Stimulated activated CD4-positive, alpha-beta T cell treated with anti-CD3 and anti-CD28 coated beads, Interleukin-4, amount 100 ng/mL, for 24 hours (primary cell): ENCODE measurements at places on chromosomes 4 and X.

DNA sequence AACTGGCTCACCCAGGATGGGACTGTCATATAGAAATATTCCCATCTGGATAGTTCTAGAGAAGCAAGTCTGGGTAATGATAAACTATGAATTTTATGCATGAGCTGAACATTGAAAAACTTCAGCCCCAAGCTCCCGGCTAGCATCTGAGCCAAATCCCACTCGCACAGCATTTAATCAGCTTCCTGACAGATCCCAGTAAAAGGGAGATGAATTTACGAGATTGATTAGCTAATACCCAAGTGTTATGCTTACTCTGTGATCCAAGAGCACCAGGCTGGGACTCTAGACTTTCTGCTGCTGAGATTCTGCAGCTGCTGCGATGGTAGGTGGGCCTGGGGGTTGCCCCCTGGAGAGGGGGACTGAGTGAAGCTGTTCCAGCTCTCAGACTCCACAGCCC lies 28.0 kb downstream of the FRMPD3 start:
- no peak for DNase-seq

- no peak for DNase-seq
These were observed 4.1 kb upstream of the NDNF start for GRCh38 chr4:121076416-121076815.

DNA sequence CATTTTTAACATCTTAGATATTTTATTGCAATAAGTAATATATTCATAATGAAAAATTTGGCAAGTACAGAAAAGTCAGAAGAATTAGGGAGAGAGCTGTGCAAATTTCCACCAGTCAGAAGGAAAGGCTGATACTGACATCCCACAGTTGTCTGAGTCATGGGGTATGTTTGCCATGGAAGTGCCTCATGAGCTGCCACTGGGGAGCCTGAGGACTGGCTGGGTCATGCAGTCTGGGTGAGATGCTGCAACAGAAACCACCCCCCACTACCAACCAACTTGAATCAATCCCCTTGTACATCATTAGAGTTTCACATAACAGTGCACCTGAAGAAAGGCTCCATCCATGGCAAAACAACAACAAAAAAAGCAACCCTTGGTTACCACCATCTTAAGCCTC lies 45.2 kb upstream of the ENPP6 start:
- peak; percentile 35 for DNase-seq

GRCh38 chr4:43864616-43865146 lies 583.9 kb downstream of the KCTD8 start:
- no peak for DNase-seq

DNA sequence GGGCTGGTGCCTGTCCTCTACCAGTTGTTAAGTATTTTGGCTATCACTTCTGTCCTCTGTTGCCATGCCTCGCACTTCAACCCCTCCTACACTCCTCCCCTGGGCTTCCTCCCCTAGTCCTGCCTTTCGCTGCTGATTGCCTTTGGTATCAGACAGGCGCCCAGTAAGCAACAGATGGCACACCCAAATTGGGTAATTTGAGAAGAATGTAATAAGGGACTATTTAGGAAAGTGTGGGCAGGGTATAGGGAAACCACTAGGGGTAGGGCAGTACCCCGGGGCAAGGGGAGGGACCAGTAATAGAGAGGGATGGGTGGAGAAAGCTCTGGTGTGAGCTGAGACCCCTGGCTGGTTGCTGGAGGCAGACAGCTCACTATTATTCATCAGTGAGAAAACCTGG lies 172.7 kb upstream of the USP9X start:
- no peak for DNase-seq

- DNase-seq, result no peak
These were observed 311.7 kb upstream of the HTR2C start for GRCh38 chrX:114272096-114272686.

DNA sequence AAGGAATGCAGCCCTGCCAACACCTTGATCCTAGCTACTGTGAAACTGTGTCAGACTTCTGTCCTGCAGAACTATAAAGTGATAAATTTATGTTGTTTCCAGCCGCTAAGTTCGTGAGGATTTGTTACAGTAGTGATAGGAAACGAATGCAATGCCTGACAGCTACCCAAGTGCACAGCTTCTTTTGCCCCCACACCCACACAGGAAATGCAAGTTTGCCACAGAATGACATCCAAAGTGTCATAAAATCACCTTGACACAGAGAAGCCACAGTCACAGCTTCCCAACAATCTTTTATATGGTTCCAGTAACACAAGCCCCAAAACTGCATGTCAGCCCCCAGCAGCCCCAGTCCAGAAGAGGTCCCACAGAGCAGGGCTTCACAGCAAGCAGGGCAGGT lies 216.9 kb upstream of the S100G start:
- no peak for DNase-seq

- no peak for DNase-seq
These were observed 191.9 kb upstream of the STK26 start for GRCh38 chrX:131831185-131831520.

DNA sequence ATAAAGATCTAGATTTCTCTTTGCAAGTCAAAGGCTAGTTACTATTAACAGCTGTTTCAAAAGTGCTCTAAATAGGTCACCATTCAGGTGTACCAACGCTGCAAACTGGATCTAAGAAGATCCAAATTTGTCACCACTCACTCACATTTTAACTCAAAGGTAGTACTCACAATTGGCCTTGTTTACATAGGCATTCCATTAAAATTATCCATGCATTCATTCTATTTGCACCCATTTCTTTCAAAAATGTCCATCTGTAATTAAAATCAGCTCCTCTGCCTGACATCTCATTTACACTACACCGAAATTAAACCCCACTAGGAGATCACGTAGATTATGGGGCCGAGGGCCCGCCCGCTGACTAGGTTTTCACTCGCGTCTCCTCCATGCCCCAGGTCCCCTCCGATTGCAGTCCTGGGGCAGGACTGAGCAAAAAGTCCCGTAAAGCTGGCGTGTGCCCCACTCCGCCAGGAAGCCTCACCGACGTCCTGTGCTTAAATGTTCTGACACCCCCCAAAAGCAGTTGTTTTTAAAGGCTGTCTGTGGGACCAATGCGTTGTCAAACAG lies 1.3 kb upstream of the ING2 start:
- DNase-seq, result no peak

DNA sequence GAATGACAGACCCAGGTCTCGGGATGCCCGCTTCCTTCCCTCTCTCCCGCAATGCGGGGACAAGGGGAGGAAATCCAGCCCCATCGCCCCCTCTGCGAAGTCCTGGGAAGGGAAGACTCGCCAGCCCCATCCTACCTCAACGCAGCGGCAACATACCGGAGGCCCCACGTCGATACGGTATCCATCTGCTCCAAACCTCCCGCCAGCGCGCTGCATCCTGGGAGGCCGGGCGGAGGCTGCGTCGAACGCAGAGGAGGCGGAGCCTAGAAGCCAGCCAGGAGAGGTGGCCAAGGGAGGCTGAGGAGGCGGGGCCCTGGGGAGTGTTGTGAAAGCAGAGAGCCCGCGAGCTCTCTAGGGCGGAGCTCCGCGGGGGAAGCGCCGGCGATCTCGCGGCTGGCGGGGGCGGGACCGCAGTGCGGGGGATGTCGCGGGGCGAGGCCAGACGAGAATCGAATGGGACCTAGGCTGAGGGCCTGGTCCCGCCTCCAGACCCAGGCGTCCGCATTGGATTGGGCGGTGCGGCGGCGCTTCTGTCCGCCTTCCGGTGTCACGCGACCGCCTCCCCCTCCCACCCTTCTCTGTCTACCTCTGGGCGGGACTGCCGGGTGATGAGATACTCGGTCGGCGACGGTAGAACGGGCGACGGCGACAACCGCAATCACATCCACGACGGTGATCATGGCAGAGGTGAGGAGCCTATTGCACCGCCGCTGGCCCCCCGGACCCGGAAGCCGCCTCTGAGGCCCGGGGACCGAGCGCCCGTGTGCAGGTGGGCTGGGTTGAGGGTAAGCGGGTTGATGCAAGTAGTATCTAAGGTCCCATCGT lies at the start of the genes FANCB and MOSPD2:
Gene FANCB, minus strand, starts transcription at position 219 of the 825 bp plus-strand sequence. CDS start 7,559 bp downstream, outside the sequence.
Gene MOSPD2, plus strand, starts transcription at position 571 of the 825 bp plus-strand sequence. Its CDS starts 108 bp downstream, at position 679.
- DNase-seq, result peak; percentile 93

DNA sequence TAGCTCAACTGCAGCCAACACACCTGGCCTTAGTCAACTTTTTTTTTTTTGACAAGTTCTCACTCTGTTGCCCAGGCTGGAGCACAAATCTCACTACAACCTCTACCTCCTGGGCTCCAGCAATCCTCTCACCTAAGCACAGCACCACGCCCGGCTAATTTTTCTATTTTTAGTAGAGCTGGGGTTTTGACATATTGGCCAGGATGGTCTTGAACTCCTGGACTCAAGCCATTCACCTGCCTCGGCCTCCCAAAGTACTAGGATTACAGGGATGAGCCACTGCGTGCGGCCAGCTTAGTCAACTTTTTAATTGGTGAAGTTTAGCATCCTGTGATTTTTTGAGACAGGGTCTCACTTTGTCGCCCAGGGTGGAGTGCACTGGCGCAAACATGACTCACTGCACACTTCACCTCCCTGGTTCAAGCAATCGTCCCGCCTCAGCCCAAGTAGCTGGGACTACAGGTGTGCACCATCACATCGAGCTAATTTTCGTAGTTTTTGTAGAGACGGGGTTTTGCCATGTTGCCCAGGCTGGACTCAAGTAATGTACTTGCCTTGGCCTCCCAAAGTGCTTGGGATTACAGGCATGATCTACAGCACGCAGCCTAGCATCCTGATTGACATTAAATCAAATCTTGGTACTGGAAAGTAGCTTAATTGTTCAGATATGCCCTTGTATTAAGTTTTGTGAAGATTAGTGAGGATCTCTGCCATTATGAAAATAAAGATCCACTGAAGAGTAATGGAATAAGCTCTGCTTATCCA lies 8.3 kb downstream of the HNRNPDL start:
- no peak for DNase-seq

GRCh38 chr4:123444290-123444731 lies 47.7 kb downstream of the SPRY1 start:
- DNase-seq, result peak; percentile 7

- DNase-seq, result no peak
These were observed 2.6 kb upstream of the IL13RA1 start for GRCh38 chrX:118724775-118725174.

- DNase-seq, result no peak
These were observed 171.2 kb upstream of the NDP start for GRCh38 chrX:44144177-44144945.

- DNase-seq, result no peak
These were observed 25.1 kb upstream of the PLS3 start for GRCh38 chrX:115535844-115536243.

GRCh38 chr4:40283968-40284367 lies 51.2 kb upstream of the CHRNA9 start:
- DNase-seq, result peak; percentile 88

DNA sequence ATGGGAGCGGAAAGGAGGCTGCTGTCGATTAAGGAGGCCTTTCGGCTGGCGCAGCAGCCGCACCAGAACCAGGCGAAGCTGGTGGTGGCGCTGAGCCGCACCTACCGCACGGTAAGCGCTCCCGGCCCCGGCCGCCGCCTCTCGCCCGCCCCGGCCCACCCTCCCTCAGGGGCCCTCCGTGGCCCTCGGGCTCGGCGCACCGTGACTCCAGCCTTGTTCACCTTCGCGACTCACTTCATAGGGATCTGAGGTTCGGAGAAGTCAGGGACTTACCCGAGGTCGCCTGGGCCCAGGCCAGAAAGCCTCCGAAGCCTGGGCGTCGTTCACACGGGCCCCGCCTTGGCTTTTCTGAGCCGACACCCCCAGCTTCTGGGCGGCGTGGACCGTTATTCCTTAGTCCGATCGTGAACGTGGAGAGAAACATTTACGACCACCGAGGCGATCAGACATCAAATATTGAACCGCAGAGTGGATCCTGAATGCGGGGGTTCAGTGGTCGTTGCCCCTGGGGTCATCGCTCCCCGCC lies 362 bp downstream of the NCAPG start:
- peak; percentile 20 for DNase-seq

GRCh38 chr4:137069473-137069872 lies 462.8 kb downstream of the PCDH18 start:
- DNase-seq, result no peak
